ENCODE measurements at places on chromosomes 1 and 21. TPM values are rescaled to one million over a fixed set of nuclear protein-coding genes. Genes with fewer than 3 reads are reported as not detected.

DNA sequence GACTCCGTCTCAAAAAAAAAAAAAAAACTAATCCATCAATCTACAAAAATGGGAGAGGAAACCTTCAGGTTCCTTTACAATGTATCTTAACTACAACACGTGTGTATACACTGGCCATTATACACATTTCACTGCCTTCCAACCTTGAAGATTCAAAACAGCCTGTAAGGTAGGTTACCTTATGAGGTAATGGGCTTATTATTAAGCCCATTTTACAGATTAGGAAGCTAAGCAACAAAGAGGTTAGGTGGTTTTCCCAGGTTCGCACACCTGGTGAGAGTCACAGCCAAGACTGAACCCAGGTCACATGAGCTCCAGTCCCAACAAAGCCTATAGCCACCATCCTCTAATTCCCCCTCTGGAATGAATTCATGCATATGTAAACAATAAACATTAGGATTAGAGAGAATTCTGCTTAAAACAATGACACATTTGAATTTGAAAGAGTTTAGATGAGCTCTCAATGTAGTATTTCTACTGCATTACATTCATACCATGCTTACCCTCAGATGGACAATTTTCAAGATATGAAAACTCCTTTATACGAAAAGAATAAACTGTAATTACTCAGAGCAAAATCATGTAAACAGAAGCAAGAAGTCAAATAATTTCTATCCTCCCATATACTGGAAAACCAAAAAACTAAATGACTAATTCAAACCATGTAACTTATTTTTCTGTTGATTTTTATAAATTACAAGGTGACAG is 54.8 kb downstream of the EIF4G3 start:
- DNase-seq: no peak

GRCh38 chr1:40838980-40839942 is 22.9 kb downstream of the CITED4 start:
- DNase-seq: no peak

DNA sequence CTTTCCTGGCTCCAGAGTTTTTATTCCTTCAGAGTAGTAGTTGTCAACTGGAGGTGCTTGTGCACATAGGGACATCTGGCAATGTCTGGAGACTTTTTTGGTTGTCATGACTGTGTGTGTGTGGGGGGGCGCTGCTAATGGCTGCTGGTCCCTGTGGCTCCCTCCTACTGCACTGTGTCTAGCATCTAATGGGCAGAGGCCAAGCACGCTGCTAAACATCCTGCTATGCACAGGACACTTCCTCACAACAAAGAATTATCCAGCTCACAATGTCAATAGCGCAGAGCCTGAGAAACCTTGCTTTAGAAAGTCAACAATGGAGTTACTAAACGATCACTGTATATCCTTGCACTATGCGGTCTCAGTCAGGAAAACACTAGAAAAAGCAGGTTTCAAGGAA is 19.7 kb upstream of the HMGB4 start:
- DNase-seq: no peak

DNA sequence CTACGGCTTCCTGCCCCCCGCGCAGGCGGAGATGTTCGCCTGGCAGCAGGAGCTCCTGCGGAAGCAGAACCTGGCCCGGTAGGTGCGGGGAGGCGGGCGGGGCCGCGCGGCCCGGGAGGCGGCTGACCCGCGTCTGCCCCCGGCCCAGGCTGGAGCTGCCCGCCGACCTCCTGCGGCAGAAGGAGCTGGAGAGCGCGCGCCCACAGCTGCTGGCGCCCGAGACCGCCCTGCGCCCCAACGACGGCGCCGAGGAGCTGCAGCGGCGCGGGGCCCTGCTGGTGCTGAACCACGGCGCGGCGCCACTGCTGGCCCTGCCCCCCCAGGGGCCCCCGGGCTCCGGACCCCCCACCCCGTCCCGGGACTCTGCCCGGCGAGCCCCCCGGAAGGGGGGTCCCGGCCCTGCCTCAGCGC is 16.6 kb downstream of the NOC2L start:
- no peak for DNase-seq

GRCh38 chr1:9785406-9785805 is 38.4 kb downstream of the CLSTN1 start:
- no peak for DNase-seq

- DNase-seq: no peak
These were observed 30.9 kb upstream of the UBE2U start for GRCh38 chr1:64172458-64172983.

DNA sequence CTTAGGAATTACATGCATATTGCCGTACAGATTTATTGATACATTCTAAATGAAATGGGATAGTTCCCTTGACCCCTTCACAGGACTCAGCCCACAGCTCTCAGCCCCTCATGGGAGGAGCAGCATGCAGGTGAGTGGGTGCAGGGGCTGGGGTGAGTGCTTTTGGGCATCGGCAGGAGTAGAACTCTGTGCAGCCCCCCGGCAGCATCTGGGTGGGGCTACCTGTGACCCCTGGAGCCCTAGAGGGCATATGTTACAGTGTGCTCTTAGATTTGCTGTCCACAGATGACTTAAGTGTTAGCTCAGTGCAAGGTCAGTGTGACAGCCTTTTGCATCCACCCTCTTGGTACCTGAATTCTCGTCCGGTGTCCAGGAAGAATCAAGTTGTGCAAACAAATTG is 120.3 kb downstream of the GALNT2 start:
- DNase-seq: no peak

DNA sequence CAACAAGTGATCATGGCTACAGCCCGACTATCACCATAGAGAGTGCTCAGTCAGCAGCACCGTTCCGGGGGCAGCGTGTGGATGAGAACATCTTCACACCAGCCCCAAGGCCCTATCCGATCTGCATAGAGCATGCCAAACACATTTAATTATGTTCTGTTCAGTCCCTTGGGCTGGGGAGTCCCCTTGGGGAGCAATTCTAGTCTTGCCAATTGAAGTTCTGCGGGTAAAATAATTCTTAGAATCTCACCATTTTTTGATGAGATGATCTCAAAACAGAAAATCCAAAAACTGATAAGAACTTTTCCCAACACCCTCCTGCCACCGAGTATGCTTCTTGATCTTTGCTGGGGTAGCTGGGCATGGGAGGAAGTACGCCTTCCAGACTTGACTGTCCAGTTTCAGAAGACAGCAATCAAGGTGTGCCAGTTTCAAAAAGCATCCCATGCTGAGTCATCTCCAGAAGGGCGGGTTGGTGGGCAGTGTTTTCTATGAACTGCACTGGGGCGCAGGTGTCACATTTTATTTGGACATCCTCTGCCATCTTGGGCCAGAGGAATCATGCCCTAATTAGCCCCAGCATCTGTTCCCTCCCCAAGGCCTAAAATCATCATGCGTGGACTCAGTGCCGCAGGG is 20.8 kb upstream of the PTPRF start:
- DNase-seq: peak; percentile 58

DNA sequence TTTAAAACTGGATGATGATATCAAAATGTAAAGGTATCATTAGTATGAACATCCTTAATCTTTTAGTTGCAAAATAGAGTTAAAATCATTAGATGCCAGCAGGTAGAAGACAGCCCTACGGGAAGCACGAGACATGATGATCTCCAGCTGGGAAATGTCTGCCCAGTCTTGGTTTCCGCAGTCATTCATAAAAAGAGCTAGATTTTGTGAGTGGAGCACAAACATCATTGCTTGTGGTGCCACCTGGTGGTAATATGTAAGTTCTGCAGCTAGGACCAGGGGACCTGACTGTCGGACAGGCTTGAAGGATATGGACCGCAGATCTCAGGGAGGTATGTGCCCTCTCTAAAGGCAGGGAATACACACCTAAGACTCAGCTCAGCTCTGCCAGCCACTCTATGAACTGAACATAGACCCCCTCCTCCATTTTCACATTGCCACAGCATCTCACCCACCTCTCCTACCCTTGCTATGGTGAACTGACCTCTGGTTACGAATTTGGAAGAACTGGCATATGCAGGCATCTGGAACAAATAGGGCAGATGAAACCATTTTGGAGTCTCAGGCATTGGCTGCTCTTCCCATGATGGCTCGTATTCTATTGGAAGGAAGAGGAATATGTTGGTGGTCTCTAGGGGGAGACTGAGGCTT is 9.2 kb downstream of the FCMR start:
- DNase-seq: peak; percentile 81

GRCh38 chr1:65846866-65847265 is 54.2 kb downstream of the PDE4B start:
- DNase-seq: no peak

MROH7 gene
- 3.7 TPM for total RNA-seq

CYP4A11 gene
- 0.57 TPM for total RNA-seq

TLR5 gene
- 3.0 TPM for total RNA-seq

ATG4C gene
- 9.5 TPM for total RNA-seq

MIXL1 gene
- not detected for total RNA-seq

USH2A gene
- 0.02 TPM for total RNA-seq

C8A gene
- total RNA-seq: not detected

NID1 gene
- total RNA-seq: 8.8 TPM

LCK gene
- total RNA-seq: 3.7 TPM
